GM12864 (cell line): ENCODE measurements at places on chromosomes 11 and 22.
A peak's percentile ranks its signal among the peaks of the same experiment; 100 is the strongest.

DNA sequence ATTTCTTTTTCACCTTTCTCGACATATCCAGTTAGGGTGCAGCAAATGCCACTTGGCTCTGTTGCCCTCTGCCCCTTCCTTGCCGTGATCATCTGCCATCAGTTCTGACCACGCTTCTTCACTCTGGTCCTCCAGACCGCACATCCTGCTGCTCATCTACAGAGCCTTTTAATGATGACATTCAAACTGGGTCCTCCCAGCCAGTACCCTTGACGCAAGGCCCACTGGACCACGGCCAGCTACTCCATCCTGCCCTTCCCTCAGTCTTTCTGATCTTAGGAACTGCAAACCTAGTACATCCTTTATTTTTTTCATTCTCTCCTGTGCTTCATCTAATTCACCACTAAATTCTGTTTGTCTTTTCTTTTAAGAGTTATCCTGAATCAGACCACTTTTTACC lies 551.8 kb downstream of the NTM start:
- no peak for DNase-seq

GRCh38 chr11:18310800-18311340 lies 11.1 kb downstream of the HPS5 start:
- DNase-seq = peak; percentile 37

- no peak for DNase-seq
Observed at GRCh38 chr11:26620282-26621045, 48.4 kb upstream of the MUC15 start.

- no peak for DNase-seq
Observed at GRCh38 chr11:131724436-131724975, 354.1 kb downstream of the NTM start.

DNA sequence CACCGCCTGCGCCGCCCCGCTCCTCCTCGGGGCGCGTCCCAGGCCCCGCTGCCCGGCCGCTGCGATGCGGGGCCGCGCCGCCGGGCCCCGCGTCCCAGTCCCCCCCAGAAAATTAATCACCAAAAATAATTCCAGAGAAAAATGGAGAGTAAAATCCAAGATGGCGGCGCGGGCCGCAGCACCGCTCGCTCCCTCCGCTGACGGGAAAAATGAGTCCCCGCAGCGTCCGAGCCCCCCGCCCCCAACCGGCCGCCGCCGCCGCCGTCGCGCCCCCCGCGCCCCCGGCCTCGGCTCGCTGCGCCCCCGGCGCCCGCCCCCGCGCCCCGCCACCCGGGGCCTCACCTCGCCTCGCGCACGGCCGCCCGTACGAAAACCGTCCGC lies at the start of gene KMT5B:
Gene KMT5B, minus strand, starts transcription at position 162 of the 381 bp plus-strand sequence. CDS start 23,220 bp downstream, outside the sequence.
- no peak for DNase-seq

GRCh38 chr11:65295001-65295400 lies 19.7 kb upstream of the CDC42EP2 start:
- no peak for DNase-seq
